Hippocampal formation (tissue), 2 donors: ENCODE measurements at places on chromosomes 1 and 21.

DNA sequence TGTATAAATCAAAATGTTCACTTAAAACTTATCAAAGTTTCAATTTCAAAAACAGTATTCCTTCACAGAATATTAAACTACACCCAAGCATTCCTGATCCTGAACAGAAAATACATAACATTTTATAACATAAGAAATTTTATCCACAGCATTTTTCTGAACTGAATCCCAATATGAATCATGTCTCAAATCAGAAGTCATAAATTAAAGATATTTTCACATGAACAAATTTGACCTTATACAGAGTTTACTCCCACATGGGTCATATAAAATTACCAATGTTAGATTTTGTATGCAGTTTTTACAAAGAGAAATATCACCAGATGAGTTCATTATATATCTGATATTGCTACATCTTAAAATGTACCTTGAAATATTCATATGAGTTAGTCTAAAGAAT lies 48.6 kb upstream of the ASPM start:
- no peak for DNase-seq

DNA sequence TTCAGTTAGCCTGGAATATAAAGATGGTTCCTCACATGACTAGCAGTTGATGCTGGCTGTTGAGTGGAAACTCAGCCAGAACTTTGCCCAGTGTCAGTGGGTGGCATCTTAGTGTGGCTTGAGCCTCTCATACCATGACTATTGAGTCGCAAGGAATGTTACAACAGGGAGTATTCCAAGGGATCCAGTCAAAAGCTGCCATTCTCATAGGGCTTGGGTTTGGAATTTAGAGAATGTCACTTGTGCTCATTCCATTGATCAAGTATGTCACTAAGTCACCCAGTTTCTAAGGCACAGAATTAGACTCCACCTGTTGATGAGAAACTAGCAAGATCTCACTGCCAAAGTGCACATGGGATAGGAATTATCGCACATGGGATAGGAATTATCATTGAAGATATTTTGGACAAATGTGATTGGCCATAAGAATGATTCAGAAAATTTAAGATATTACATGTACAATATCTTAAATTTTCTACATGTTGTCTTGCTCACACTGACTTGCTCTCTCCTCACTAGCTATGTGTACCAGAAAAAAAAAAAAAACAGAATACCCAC lies 1290.7 kb upstream of the ADGRL2 start:
- no peak for DNase-seq

- DNase-seq: no peak
These were observed 138.1 kb upstream of the ADAMTS5 start for GRCh38 chr21:27104846-27105431.

- DNase-seq: no peak
These were observed 51.6 kb downstream of the EIF2B3 start for GRCh38 chr1:44934791-44935190.

DNA sequence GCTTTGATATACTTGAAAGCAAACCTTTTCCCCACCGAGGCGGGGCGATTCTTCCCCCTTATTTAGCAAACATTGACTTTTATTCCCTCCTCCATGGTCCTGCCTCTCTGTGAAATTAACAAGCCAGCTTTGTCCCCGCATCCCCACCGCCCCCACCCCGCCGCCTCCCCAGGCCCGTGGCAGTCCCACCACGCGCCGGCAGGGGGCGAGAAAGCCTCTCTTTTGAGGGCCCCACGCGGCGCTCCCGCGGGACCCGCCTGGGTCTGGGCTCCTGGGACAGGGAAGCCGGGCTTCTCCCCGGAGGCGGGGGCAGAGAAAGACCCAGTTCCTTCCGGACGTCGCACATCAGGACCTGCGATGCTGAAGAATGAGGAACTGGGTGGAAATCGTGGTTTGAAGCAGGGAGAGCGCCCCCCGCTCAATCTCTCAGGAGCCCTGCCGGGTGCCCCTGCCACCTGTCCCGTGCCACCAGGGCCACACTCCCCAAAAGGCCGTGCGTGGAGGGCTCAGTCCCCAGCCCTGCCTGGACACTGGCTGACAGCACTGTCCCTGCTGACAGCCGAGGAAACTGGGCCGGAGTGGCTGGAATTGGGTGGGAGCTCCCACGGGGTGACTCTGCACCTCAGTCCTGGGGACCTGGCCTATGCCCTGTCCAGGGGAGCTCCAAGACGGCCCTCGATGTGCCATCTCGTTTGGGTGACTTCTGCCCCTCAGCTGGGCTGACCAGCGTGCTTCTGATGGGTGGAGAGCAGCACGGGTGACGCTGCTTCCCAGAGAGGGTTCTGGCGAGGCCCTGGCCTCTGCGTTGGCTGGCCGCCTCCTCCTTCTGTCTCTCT lies 8.6 kb upstream of the ACTRT2 start:
- peak; percentile 77 for DNase-seq

- no peak for DNase-seq
These were observed 15.1 kb downstream of the NRDC start for GRCh38 chr1:51863384-51863783.

DNA sequence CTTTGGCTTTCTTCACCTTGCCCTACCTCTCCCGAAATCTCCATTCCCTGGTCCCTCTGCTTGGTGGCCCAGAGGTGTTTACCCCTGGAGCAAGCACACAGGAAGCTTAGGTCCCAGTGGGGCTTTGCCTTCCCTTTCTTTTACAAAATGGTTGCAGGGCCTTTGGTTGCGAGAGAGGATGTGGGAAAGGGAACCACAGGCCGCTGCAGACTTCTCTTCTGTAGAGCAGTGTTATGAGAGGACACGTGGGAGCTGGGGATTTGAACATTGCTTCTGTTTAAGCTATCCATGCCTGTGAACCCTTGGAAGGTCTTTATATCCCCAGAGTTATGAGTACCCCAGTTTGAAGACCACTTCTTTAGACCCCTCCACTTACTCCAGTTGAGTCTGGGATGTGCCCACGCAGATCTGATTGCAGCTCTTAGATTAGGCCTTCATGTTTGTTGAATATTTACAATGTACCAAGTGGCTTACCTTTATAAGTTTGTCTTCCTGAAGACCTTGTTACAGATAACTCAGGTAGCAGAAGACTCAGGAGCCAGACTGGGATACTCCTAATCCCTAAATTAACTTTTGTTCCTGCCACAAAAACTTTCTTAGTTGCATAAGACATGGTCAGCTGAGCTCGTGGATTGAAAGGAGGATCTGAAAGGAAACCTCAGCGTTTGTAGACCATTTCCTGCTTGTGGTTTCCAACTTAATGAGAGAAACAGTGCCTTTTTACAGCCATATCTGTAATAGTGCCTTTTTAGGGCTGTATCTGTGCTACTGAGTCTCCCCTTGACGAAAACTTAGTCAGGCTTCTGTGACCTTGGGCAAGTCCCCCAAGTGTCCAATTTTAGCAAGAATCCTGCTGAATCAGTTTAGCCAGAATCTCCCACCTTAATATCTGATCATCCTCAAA lies 21.9 kb upstream of the IVNS1ABP start:
- DNase-seq: peak; percentile 21

DNA sequence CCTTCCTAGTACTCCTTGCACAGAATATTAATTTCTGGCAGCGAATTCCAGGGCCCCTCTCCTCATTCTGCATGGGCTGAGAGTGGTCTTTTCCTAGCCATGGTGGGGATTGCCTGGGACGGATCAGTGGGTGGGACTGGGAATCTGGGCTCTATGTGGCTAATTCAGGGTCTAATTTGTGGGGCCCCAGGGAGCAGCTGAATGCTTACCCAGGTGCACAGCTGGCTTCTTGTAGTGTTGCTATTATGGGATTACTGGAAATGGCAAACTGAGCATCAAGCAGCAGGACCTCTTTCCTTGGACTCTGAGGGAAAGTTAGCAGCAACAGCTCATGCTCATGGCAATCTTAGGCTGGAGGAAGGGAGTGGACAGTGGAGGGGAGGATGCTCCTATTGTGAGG lies 187.1 kb upstream of the CACNA1E start:
- DNase-seq: no peak

DNA sequence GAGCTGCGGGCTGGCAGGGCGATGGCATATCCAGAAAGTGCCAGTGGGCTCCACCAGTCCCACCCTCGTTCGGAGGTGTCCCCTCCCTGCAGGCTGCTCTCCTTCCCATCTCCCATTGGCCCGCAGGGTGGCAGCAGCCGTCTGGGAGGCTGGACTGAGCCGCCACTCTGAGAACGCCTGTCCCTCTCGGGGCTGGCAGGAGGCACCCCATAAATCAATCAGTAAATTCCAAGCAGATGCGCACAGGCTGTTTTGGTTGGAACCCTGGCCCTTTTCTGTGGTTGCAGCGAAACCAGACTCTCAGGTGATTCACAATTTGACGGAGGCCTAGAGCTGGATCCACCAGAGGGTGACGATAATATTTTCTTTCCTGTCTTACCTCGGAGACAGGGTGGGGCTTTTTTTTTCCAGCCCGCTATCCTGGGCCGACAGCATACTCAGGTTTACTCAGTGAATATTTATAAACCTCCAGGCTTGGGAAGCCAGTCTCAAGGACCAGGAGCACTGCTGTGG lies 99.7 kb downstream of the GLIS1 start:
- DNase-seq: no peak

- no peak for DNase-seq
These were observed 90.0 kb upstream of the TLR5 start for GRCh38 chr1:223233019-223233409.

- no peak for DNase-seq
These were observed 50.9 kb downstream of the SLC44A3 start for GRCh38 chr1:94871031-94871430.

DNA sequence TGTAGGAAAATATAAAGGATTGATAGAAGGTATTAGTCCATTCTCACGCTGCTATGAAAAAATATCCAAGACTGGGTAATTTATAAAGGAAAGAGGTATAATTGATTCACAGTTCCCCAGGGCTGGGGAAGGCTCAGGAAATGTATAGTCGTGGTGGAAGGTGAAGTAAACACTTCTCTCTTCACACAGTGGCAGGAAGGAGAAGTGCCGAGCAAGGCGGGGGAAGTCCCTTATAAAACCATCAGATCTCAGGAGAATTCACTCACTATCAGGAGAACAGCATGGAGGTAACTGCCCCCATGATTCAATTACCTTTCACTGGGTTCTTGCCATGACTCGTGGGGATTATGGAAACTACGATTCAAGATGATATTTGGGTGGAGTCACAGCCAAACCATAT lies 1806.0 kb downstream of the MRPL39 start:
- DNase-seq: no peak

DNA sequence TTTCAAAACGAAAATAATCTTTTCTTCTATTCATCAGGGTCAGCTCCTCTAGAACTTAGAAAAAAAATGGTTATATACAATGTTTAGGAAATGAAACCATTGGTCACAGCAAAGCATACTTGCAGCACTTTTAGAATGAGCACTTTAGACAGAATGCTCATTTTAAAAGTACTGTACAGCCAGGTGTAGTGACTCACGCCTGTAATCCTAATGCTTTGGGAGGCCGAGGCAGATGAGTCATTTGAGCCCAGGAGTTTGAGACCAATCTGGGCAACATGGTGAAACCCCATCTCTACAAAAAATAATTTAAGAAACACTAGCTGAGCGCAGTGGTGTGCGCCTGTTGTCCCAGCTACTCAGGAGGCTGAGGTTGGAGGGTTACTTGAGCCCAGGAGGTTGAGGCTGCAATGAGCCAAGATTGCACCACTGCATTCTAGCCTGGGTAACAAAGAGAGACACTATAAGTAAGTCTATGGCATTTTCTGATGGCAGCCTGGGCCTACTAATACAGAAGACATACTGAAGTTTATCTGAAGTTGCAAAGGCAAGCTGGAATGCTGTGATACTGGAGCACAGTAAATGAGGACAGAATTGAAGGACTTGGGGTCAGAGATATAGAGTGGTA lies 48.9 kb upstream of the ZNF326 start:
- no peak for DNase-seq

DNA sequence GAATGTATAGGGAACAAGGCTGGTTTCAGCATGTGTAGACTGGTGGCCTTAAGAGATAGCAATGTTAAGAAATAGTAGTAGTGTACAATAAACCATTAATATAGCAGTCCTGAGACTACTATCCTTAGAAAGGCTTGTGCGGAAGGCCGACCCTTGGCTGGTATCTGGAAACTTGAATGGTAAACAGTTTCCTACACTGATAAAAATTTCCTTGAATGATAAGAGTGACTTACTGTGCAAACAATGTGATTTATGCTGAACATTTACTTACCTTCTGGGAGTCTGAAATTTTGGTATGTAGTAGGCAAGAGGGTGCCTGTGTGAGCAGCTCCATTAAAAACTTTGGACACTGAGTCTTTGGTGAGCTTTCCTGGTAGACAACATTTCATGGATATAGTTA lies 44.7 kb downstream of the MAST2 start:
- no peak for DNase-seq

DNA sequence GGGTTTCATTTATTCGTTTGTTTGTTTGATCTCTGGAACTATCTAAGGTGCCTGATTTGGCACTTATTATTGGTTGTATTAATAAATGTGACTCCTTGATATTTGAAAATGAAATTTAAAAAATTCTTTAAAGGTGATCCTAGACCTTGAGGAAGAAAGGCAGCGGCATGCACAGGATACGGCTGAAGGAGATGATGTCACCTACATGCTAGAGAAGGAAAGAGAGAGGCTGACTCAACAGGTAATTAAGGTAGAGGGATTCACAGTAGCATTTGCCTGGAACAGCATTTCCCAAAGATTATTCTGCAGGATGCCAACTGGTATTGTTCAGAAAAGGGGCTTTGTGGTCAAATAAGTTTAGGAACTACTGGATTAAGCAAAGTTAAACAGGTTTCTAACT lies 54.4 kb upstream of the WNT2B start:
- no peak for DNase-seq

- DNase-seq: peak; percentile 56
These were observed 846 bp upstream of the PER3 start for GRCh38 chr1:7783178-7783711.

- DNase-seq: no peak
These were observed 347.4 kb upstream of the ADGRL2 start for GRCh38 chr1:81453367-81453703.

DNA sequence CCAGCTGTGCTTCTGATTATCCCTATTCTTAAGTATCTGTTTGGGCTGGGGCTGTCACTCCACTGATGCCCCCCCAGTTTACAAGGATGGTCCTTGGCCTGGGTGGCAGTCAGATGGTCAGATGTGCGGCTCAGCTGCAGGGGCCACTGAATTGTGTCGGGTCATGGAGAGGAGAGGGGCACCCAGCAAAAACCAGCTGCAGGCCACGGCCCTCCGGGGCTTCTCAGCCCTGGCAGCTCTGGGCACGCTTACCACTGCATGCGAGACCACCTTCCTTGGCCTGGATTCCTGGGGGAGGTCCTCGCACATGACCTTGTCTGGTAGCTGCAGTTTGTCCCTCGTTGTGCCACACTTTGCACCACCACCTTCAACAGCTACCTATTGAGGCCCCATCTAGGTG lies 164.9 kb upstream of the TMEM51 start:
- no peak for DNase-seq

DNA sequence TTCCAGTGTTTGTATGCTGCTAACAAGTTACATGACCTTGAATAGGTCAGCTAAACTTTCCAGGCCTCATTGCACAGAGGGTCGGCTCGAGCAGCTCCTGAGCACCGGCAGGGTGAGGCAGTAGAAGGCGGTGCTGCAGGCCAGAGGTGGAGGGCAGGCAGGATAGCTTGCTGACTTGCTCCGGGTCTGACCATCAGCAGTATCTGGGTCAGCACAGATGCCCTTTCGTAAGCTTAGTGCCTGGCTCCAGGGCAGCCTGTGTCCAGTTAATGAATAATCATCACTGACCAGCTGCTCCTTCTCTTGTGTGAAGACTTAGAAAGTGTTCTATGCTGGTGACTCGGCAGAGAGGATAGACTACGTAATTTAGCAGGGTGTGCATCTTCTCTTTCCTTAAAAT lies 6.9 kb downstream of the MAPKAPK2 start:
- no peak for DNase-seq
